Stimulated activated CD4-positive, alpha-beta T cell treated with anti-CD3 and anti-CD28 coated beads, Interleukin-1b, Interleukin-23, amount 100 ng/mL, for 24 hours (primary cell): ENCODE measurements at places on chromosomes 16 and 17.

DNA sequence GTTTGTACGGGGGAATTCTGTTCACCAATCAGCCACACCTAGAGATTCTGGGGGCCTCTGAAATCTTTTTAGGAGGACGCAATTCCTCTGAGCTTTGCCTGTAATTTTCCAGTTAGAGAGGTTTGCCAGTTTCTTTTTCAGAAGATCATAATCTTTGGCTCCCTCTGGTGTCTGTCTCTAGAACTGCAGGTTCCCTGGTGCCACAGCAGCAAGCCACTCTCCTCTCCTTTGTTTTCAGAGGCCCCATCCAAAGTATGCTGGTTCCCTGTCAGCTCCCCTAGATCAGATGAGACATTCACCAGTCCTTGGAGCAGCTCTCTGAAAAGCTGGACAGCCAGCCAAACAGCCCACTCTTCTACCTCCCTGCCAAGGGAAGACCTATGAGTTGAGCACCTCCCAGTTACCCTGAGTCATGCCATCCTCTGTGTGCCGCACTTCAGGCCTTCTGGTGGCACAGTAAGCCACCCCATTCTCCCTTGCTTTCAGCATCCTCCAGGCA is 36.1 kb downstream of the RNF112 start:
- peak; percentile 74 for DNase-seq

DNA sequence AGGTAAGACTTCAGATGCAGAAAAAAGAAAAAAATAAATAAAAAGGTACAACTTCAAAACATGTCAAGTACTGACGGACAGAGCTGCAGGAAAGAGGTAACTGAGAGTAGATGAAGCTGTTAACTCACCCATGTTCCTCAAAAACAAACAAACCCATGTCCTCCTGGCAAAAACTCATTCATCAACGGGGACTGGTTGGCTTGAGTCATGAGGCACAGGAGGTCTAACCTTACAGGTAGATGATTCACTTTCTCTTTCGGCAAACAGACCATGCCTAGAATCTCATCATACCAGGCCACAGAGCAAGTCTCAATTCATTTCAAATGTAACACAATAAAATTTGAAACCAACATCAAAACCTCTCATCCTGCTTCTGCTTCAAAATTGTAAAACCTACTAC is 12.3 kb upstream of the FASN start:
- DNase-seq: no peak

DNA sequence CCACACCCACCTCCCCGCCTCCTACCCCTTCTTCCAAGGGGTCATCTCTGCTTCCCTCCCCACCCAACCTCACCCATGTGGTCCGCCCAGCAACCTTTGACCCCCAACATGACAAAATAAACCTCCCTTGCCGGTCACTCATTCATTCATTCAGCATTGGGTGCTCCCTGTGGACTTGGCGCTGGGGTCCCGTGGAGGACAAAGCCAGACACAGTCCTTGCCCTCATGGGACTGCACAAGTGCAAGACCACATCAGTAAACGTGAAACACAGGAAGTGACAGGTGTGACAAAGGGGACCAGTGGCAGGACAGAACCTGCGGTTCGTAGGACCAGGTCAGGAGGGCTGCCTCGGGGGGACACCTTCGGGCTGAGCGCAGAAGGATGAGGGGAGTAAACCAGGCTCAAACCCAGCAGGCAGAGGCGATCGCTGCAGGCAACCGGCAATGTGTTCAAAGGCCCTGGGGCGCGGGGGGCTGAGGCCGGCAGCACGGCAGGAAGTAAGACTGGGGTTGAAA is 185.4 kb downstream of the SEC14L1 start:
- no peak for DNase-seq

DNA sequence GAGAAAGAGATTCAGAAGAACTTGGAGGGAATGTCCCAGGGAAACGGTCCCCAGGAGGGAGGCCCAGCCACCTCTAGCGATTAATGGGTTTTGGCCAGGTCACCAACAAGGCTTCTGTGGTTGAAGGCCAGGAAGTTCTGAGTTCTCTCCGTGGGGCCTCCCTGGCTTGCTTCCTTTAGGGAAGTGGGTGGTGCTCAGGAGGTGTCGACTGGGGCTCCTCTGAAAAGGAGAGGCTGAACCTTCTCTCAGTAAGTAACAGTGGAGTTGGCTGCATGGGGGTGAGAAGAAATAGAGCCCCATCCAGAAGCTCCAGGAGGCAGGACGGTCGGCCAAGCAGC is 77.1 kb upstream of the GSE1 start:
- DNase-seq: no peak

DNA sequence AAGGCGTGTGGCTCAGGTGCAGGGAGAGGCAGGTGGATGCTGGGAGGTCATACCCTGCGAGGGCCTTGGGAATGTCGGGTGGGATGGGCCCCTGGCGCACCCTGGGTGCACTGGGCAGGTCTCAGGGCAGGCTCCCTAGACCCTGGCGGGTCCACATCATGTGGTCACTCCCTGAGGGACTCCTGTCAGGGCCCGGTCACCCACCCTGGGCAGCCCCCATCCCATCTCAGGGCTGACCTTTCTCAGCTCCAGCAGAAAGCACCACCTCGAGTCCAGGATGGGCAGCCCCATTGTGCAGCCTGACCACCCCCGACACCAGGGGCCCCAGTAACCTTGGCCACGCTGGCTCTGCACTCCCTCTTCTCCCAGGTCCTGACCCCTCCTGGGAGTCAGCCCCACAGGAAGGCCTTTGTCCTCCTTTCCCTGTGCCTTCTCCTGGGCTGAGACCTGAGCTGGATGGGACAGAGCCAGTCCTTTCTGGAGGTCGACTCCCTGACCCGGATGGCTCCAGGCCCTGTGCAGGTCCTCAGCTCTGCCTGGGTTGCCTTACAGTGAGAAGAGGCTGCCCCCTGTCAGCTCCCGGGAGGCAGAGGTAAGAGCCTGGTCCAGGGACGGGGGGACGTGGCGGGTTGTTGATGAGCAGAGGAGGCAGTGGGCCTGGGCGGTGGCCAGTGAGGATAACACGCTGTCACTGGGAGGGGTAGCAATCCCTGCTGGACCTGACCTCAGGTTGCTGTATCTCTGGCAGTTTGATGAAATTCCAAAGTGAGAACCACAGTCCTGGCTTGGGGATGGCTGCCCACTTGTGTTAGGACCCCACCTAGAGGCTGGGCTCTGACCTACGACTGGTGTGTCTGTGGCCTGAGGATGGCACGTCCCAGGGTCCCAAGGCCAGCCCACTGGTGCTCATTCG is 77.9 kb downstream of the GOSR1 start:
- no peak for DNase-seq

- no peak for DNase-seq
Observed at GRCh38 chr17:75033346-75034235, 13.2 kb downstream of the ATP5PD start.

- DNase-seq: peak; percentile 45
Observed at GRCh38 chr16:31427441-31428278, 500 bp downstream of the COX6A2 start.

GRCh38 chr16:73447846-73448245 is 399.9 kb upstream of the ZFHX3 start:
- DNase-seq: no peak

GRCh38 chr16:67028167-67028695 is 718 bp upstream of the CBFB start:
- no peak for DNase-seq

DNA sequence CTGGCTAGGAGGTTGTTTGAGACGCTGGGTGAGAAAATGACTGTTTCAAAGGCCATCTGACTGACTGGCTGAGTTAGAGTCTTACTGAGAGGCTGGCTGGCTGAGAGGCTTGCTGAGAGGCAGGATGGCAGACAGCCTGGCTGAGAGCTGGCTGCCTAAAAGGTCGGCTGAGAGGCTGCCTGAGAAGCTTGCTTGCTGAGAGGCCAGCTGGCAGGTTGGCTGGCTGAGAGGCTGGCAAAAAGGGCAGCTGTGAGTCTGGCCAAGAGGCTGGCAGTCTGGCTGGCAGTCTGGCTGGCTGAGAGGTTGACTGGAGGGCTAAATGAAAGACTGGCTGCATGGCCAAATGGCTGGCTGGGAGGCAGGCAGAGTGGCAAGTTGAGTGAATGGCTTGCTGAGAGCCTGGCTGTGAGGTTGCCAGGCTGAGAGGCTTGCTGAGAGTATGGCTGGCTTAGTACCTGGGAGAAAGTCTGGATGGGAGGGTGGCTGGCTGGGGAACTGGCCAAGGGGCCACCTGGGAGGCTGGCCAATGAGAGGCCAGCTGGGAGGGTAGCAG is 35.3 kb upstream of the ACSM2B start:
- no peak for DNase-seq

GRCh38 chr17:8212312-8213180 is 2.2 kb upstream of the AURKB start:
- no peak for DNase-seq

GRCh38 chr17:8555062-8555461 is 75.5 kb downstream of the MYH10 start:
- DNase-seq: no peak

DNA sequence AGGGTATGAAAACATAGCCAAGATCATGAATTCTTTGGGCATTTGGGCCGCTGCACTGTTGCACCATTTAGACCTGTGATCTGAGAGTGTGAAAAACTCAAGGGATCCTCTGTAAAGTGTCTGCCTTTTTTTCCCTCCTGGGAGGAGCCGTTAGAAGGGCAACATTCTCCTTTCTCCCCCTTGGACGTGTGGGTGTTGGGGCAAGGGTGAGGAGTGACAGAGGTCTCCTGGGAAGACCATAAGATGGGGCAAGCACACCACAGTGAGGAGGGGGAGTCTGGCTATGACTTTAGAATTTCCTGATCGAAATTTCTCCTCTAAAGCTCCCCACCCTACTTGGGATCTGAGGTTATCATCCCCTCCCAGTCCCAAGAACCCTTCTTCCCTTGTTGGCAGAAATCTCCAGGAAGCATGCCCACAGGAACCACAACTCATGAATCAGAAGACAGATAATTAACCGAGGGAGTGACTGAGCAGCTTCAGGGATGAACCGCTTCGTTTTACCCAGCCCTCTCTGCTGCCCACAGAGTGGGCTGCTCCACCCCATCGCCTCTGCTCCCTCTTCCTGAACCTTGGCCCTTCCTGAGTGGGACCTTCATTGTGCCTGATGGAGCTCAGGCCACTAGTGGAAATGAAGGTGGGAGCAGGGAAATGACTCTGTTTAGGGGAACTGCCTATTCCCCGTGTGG is 4.2 kb downstream of the ITGB3 start:
- no peak for DNase-seq

DNA sequence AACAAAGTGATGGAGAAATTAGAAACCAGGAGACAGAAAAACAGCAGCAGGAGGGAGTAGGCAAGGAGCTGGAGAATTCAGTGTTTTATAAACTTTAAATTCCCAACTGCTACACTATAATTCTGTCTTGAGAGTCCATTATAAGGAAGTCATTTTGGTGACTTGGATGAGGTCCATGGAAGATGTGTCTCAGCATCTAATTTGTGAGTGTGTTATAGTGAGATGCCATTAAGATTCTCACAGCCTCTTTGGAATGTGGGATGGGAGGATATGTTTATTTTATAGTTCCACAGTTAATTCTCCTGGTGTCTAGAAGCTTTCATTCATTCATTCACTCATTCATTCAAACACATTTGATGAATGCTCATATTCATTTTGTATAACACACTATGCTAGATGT is 206.0 kb upstream of the MYOCD start:
- DNase-seq: no peak

GRCh38 chr17:77504652-77505155 is 363.9 kb downstream of the SEC14L1 start:
- no peak for DNase-seq

DNA sequence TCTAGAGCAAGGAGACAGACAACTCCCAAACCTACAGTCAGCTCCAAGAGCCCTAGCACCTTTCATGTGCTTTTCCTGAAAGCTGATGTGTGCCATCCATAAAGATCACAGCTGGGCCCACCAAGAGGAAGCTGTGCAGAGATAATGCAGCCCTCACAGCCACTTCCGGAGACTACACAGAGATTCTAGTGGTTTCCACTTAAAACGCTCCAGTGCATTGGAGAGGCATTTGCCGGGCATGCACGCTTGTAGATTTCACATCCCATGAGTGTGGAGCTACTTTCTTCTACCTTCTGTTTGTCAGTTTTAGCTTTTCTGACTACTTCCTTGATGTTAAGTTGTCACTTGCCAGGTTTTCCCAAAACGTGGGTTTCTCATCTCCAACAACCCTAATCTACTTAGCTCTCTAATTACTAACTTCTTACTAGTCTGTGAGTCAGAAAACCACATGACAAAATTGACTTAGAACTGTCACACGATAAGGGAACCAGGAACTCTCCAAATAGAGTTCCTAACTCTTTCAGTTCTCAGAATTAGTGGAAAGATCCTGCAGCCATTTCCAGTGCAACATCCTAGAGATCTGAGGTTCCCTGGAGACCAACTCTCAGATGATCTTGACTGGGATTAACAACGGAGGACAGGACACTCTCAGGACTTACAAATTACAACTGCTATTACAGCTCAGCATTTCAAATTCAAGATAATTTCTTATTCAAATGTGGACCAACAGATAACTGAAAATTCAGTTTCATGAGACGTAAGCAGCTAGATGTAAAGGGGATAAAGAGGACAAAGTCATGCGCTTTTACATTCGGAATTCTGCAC is 28.6 kb downstream of the PMP22 start:
- no peak for DNase-seq

DNA sequence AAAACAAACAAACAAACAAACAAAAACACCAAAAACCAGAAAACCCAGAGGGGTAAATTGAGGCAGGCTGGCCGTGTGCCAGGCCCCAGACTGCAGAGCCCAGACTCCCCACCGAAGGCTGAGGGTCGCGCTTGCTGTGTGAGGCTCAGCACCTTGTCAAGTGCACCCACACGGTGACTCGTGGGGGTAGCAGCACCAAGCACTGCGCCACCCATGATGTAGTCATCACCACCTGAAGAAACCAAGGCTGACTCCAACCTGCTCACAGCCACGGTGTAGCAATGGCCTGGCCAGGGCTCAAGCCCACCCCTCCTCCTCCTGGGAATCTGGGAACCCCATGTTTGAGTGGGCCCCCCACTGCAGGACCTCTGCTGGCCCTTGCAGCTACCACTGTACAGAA is 11.9 kb downstream of the MCRIP1 start:
- DNase-seq: no peak

GRCh38 chr16:30604316-30604947 is 5.8 kb downstream of the ZNF689 start:
- DNase-seq: no peak

DNA sequence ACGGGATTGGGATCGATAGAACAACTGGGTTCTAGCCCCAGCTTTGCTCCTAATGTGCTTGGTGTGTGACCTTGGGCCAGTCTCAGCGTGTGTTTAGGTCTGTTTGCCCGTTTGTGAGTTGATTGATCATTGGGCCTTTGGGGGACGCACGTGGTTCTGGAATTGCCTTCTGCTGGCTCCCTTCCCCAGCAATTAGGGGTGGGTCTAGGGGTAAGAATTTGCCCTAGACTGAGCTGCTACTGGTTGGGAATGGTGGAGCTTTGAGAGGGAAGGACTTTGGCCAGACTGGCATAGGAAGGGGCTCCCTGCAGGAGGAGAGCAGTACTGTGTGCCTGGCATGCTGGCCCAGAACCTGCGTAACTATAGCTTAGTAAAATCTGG is 1.5 kb downstream of the SPNS2 start:
- DNase-seq: no peak
